ENCODE measurements at places on chromosomes 16 and 17.
A peak's percentile ranks its signal among the peaks of the same experiment; 100 is the strongest.

DNA sequence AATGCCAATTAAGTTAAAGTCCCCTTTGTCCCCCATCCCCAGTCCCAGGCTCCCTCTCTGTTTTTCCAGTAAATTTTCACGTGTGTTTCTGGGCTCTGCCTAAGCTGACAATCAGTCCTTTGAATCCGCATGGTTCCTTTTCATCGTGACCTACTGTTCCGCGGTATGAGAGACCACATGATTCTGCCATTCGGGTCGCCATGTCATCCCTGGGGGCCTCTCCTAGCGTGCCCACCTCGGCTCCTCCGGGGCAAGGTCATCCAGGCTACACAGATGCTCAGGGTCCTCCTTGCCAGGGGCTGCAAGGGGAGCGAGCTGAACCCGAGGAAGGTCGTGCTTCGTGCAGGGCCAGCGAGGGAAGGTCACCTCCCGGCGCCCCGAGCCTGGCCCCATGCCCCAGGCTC, 157.6 kb downstream of the RAB11FIP4 start:
- DNase-seq: no peak

DNA sequence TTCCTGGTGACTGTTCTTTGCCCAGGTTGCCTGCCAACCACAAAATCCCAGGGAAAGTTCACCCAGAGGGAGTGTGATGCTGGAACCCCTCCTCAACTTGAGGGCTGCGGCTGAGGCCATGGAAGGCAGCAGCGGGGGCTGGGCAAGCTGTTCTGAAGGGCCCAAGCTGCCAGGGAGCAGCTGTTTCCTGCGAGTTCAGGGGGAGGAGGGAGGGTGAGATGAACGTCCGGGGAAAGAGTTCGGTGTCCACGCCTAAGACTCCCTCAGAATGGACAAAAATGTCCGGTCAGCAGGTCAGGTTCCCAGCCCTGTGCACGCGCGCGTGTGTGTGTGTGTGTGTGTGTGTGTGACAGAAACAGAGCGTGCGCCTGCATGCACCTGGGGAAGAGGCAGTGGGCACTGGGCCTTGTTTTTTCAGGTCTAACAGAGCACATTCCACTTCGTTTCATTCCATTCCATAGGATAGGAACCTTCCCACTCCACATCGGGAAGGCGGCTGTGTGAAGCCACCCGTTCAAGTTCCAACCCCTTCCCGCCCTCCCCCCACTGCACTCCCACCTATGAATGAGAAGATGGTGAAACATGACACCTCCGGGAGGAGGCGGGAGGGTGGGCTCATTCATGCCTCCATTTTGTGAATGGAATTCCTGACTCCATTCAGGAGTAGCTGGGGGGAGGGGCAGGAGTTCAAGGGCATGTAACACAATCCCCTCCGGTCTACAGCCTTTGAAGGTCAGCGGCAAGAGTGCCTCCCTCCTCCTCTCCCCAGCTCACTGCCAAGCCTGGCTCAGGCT, 15.7 kb downstream of the ETV4 start:
- no peak for DNase-seq

- DNase-seq: no peak
Measured at GRCh38 chr17:76687298-76688164, 23.2 kb downstream of the MXRA7 start.

DNA sequence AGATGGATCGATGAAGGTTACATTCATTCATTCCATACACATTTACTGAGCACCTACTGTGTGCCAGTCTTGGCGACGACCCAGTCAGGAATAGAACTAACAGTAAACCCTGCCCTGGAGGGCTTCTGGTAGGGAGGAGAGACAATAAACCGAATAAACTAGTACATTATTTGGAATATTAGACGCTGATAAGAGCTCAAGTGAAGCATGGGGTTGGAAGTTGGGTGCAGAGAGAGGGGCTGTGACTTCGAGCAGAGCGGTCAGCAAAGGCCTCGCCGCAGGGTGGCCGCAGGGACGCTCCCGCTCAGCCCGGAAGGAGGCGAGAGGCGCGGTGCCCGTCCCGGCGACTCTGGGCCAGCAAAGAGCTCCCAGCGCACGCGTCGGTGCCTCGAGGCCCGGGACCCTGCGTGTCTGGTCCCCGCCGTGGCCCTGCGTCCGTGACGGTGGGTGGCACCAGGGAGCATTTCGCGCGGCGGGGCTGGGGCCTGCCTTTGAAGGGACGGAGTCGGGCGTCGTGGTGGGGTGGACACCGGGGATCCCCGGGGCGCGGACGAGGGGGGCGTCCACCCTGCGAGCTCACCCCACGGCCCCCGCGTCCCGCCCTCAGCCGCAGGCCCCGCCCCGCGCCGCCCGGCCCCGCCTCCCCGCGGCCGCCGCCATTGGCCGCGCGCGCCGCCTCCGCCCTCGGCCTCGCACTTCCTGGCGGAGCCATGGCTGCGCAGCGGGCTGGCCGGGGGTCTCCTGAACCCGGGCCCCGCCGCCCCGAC, at the start of gene KLHL36:
Gene KLHL36 (plus strand): TSS at position 684 of the 767 bp plus-strand sequence. CDS start 2,357 bp downstream, outside the sequence.
- DNase-seq: peak; percentile 82

GRCh38 chr16:3183445-3184139, 4.4 kb upstream of the OR1F1 start:
- DNase-seq: no peak

GRCh38 chr16:77300256-77300655, 101.0 kb downstream of the SYCE1L start:
- no peak for DNase-seq

DNA sequence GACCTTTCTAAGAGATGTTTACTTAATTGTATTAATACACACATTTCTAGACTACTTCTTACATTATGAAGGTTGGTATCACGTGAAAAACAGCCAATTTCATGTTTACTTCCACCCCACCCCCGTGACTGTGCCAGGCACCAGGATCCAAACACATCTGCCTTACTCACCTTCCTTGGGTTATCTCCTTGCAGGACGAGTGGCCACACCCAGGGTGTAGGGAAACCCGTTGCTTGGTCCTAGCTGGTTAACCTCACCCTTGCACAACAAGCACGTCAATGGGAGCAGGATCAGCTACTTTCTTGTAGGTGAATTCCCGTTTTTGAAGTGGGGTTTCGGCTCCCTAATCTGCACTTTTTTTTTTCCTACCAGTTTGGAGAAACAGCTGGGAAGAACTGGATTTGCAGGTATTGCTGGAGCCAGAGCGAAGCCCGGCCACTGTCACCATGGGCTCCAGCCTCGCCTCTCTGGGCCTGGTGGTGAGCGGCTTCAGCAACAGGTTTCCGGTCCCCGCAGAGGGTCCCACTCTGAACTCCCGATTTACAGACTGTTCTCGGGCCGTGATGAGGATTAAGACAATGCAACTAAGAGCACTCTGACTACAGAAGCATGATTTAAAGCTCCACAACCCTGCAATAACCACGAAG, 2.1 kb upstream of the UBB start:
- DNase-seq: no peak

DNA sequence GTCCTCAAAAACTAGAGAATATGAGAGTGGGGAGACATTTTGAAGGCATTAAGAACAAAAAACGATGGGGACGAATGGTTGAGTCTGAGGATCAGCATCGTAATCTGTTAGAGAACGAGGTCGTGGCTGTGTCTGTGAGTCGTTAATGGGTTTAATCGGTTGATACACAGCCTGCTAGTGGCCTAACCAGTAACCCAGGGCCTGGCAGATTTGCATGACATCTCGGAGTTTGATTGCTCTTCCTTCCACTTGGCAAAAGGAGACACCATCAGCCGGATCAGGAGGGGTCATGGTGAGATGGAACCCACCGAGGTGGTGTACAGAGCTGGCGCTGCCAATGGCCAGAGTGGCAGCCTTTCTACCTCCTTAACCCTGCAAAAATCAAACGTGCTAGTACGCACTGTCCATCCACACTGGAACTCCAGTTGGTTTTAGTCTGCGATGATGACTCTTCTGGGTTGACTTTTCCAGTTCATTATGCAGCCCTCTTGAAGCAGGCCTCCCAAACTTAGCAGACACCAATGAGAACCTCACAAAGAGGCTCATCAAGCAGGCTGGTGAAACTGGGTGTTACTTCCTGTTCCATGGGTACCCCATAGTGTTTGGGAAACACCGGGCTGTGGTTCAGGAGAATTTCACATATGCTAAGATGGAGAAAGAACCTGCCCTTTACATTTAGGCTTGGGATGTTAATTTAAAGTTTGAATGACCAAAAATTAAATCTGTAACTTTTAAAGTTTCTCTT, 4.1 kb downstream of the HS3ST3B1 start:
- no peak for DNase-seq

DNA sequence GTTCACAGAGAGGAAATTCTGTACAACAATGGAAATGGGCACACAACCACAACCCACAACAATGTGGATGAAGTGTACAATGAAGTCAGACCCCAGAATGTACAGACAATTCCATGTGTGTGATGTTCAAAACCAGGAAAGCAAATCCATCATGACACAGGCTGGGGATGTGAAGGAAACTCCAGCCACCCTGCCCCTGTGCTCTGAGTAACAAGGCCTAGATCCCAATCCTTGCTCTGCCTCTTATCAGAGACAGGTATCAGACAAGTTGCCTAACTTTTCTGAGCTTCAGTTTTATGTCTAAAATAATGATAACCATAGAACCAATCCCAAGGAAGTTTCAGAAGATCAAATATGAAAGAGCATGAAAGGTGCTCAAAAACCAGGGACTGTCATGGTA, 1.8 kb upstream of the C16orf95 start:
- no peak for DNase-seq

DNA sequence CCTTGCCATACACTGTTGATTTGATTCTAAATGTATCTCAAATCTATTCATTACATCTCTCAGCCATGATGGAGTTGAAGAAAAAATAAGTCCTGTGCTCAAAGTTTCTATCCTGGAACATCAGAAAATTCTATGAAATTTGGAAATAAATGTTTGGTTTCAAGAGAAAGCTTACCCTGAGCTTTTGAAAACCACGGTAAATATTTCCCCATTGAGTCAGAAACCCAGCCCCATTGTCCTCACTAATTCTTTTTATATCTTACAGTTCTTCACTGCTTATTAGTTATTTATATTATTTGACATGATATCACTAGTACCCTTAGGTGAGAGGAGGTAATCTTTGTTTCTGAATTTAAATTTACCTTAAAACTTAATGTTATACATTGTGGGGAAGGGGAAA, 128.5 kb downstream of the MRTFB start:
- DNase-seq: no peak

- DNase-seq: no peak
Measured at GRCh38 chr16:62408760-62409159, 372.5 kb upstream of the CDH8 start.

GRCh38 chr16:31713945-31714902, 159.4 kb upstream of the ZNF267 start:
- DNase-seq: no peak

GRCh38 chr17:7295230-7296180, 1.1 kb upstream of the YBX2 start:
- DNase-seq: no peak

- no peak for DNase-seq
Measured at GRCh38 chr17:63940584-63940983, 8.5 kb upstream of the CD79B start.

DNA sequence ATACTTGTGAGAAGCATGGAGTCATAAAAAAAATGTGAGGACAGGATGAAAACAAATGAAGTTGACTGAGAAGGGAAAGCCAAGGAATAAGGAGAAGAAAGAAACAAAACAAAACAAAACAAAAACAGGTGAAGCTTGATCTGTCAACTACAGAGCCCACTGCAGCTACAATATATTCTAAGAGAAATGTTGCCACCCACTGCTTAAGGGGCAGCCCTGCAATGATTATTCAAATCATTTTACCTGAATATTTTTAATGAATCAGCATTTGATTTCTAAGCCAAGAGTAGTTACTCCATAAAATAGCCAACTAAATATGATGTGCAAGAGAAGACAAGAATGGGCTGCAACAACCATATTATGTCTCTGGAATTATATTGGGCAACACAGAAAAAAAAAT, 252.0 kb upstream of the KIF2B start:
- no peak for DNase-seq

DNA sequence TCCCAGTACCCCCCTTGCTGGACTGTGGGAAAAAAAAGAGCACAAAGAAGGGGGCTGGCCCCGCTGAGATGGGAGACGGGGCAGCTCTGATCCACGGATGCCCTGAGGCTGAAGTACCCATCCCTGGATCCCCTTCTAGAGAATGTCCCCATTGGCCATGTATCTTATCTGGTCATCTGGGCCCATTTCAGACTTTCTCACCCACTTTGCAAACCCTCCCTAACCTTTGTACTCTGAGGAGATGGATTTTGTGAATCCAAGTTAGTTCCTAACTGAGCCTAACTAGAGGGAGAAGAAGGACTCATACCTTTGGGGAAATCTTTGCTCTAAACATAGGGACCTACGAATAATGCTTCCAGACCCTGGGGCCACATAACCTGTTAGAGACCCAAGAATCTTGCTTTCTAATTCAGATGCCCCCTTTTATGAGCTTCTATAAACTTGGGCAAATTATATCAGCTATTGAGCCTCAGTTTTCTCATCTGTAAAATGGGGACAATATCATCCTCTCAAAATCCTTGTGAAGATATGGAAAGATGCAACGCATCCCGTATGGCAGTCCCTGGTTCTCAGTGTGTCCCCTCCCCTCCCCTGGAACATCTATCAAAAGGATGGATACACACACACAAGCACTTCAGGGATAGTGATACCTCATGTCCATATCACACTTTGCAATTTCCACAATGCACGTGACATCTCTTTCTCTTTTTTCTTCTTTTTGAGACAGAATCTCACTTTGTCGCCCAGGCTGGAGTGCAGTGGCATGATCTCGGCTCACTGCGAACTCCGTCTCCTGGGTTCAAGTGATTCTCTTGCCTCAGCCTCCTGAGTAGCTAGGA, 16.8 kb upstream of the FZD2 start:
- no peak for DNase-seq

DNA sequence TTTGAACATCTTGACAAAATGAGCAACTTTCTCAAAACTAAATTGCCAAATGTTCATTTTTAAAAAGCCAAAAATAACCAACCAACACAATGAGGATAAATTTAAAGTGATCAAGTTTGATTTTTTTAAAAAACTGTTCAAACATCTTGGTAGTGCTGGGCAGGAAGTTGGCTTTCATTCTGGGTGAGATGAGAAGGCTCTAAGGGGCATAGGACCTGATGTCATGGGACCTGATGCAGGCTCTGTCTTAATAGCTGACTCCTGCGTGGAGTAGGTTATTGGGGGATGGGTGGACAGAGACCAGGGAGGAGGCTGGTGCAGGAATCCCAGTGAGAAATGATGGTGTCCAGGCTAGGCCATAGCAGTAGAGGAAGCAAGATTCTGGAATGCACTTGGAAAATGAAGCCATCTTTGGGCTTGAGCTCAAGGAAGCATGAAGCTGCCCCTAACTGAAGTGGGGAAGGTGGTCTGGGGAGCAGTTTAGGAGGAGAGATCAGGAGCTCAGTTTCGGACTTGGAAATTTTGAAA, 20.4 kb downstream of the NLRC5 start:
- no peak for DNase-seq

GRCh38 chr16:67506468-67506867, 22.2 kb upstream of the RIPOR1 start:
- no peak for DNase-seq

Measured in activated naive CD8-positive, alpha-beta T cell treated with anti-CD3 and anti-CD28 coated beads for 36 hours (primary cell).